HTR-8/SVneo (cell line): ENCODE measurements at places on chromosomes 16 and 17.

DNA sequence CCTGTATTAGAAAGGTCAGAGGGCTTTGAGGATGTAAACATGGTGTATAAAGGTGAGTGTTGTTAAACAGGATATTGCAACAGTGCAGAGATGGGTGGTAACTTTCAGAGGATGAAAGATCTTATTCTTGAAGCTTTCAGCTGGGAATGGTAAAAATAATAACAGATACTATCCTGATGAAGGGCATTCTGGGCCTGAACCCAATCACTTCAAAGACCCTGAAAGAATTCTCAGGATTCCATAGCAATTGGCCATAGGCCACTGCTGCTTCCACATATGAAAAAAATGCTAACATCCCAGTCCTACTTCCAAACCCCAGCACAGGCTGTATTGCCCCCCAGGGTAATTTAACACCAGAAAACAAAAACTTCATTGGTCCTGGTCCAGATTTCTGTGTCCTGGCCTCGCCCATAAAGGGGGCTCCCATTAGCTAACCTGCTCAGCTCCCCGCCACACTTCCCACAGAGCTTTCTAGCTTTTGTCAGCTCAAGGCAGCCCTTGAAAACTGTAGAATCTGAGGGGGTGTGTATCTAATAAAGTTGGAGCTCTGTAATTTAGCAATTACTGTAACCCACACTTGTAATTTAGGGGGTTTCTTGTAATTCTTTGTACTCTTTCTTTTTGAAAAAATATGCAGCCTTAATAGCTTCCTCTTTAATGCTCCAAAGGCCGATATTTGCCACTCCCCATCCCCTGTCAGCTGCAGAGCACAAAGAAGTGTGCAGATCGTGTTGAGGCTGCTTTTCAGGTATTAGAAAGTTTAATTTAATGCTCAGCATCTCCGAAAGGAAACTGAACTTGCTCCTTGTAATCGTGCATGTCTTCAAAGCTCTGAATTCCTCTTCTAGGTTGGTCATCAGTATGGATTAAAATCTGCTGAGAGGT is 371.5 kb downstream of the SEC14L1 start:
- DNase-seq, result no peak

DNA sequence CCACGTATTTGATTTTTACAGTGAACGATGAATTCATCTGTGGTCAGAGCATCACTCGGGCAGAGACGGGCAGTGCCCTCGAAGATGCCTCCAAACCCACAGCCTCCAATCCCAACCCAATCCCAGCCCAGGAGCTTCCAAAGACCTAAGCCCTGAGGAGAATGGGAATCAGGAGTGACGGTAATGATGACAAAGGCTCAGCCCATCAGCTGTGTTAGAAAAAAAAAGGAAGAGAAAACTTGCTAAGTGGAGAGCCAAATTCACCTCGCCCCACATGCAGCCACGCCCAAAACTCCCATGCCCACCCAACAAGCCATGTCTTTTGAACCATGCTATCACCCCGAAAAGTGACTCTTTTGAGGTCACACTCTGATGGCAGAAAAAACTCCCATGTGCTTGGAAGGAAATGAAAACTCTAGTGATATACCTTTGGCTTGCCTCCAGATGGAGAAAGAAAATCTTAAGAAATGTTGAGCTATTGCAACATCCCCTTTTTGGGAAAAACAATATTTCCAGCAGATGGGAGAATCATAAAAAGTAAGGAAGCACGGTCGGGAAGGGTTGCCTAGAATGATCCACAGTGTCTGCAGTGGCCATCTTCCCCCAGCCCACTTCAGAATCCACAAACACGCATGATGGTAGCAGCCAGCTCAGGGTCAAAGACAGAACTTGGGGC is 37.7 kb downstream of the XYLT1 start:
- DNase-seq, result no peak

DNA sequence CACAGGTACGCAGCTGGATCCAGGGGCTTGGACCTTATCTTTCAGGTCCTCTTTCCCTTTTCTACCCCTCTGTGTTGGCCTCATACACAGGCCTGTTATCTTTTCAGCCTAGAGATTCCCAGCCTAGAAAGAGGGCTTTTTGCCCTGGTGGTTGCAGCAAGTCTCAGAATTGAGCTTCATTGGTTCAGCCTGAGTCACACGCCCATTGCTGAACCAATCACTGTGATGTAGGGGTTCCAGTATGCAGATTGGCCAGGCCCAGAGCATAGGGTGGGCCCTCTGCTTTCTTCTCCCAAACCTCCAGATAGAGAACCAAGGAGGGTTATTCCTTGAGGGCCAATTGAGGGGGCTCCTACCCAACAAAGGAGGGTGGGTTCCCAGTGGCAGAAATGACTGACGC is 32.8 kb downstream of the GPT2 start:
- no peak for DNase-seq

DNA sequence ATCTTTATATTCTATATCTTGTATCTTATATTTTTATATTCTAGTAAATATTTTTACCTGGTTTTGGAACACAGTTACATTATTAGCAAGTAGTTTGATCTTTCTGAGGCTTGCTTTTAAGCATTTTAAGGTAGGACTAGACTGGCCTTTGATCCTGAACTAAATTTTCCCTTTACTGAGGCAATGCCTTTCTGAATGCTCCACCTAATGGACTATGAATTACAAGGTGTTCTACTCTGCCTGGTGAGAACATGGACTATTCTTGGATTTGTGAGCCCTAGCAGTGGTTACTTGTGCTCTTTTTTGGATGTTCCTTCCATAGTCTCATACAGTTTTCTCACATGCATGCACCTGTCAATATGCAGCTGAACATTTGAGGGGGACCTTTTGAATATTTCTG is 32.5 kb upstream of the SMIM36 start:
- no peak for DNase-seq

- DNase-seq, result no peak
Measured at GRCh38 chr17:71613996-71614395, 506.8 kb upstream of the SOX9 start.
